CD4-positive, alpha-beta T cell treated with Interleukin-6 at 100 ng/mL for 8 hours (primary cell): ENCODE measurements at places on chromosomes 4 and X.
A peak's percentile ranks its signal among the peaks of the same experiment; 100 is the strongest.

DNA sequence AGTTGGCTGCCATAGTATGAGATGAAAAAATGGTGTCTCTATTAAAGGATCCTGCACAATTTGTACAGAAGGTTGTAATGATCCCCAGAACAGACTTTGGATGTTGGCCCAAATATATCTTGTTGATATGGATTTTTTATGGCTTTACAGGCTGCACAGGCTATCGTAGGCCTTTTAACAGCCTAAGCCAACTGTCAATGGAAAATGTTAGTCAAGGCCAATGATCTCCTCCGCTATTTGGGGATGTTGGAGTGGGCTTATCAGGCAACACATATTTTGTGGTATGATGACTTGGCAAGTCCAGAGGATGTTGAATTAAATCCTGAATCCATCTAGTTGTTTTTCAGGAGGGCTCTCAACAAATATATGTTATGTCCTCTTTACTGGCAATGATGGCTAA lies 42.1 kb downstream of the ZCCHC13 start:
- no peak for DNase-seq

DNA sequence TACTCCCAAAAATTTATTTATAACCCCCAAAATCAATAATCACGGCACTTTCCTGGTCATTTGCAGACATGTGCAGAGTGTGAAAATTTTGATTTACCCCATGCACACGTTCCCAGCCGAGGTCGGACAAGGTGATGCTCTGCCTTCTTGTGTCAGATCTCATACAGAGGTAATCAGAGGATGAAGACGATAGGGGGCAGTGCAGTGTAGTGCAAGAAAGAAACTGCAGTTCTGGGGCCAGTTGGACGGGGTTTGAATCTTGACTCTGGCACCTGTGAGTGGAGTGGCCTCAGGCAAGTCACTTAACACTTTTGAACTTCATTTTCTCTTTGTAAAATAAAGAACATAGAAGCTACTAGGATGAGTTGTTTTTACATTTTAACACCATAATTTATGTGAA lies 88.4 kb downstream of the FRMPD3 start:
- peak; percentile 15 for DNase-seq

GRCh38 chrX:118519411-118520215 lies 24.0 kb downstream of the DOCK11 start:
- DNase-seq: no peak

DNA sequence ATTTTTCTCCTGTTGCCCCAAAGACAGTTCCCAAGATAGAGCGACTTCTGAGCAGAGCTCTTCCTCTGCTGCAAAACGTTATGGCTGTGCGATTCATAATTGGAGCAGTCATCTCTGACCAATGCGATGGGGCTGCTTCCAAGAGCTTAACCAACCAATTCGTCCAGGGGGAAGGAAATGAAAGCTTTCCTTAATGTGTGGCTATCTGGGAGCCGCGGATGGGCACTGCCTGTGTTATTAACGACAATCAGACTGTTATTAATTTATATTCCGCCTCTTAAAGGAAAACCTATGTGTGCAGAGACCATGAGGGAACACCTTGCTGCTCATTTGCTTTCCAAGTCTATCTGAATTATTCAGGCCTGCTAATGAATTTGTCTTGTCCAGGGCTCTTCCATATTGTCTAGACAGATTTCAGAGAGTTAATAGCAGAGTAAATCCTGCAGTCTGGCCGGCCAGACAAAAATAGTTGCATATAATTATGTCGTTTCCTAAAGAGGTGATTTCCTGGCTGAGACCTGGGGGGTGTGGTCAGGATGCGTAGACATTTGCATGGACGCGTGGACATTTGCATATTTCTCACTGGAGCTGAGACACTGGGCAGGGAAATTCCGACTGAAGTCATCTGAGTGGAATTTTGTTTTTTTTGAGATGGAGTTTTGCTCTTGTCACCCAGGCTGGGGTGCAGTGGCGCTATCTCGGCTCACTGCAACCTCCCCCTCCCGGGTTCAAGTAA lies 135.4 kb downstream of the HMX1 start:
- no peak for DNase-seq

GRCh38 chrX:32448945-32449344 lies 762.4 kb downstream of the DMD start:
- DNase-seq: no peak

GRCh38 chr4:105979506-105979905 lies 84.2 kb downstream of the NPNT start:
- no peak for DNase-seq

GRCh38 chrX:134760650-134761049 lies 102.4 kb upstream of the PLAC1 start:
- no peak for DNase-seq

GRCh38 chr4:1812720-1813119 lies 19.6 kb downstream of the FGFR3 start:
- no peak for DNase-seq

DNA sequence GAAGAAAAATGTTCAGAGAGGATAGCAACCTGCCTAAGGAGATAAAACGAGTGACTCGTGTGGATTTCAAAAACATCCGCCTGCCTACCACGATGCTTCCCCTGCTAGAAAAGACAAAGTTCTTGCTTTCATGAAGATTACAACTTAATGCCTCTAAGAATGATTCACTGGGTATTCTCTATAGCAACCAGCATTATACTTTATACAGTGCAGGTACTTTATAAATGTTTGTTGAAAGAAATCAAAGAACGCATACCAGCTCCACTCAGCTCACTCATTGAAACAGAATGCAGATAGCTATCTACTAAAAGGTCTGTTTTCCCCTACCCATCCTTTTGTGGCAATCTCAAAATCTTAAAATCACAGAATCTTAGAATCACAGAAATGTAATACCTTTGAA lies 33.7 kb downstream of the GASK1B start:
- no peak for DNase-seq
